ENCODE measurements at places on chromosomes 5 and 9.

- DNase-seq, result no peak
Observed at GRCh38 chr9:85521371-85522197, 220.2 kb downstream of the AGTPBP1 start.

- no peak for DNase-seq
Observed at GRCh38 chr9:88754886-88755285, 219.9 kb downstream of the NXNL2 start.

- DNase-seq, result no peak
Observed at GRCh38 chr9:40928803-40929487, 199.5 kb downstream of the FOXD4L6 start.

- no peak for DNase-seq
Observed at GRCh38 chr5:67857502-67857901, 358.1 kb upstream of the PIK3R1 start.

DNA sequence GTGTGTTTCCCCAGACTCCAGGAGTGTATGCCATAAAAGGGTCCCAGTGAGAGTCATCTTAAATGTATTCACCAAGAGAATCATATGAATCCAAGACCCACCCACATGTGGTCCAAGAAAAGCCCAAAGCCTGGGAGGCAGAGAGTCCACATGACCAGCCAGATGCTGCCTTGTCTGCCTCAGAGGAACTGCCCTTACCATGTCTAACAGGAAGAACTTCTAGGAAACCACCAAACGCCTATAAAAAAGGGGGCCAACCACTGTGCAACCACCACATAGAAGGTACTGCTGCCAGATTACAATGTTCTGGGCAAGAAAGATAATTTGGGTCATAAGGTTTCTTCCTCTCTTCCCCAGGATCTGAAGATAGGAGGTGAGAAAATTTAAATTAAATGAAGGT is 129.8 kb upstream of the SLC24A2 start:
- no peak for DNase-seq

DNA sequence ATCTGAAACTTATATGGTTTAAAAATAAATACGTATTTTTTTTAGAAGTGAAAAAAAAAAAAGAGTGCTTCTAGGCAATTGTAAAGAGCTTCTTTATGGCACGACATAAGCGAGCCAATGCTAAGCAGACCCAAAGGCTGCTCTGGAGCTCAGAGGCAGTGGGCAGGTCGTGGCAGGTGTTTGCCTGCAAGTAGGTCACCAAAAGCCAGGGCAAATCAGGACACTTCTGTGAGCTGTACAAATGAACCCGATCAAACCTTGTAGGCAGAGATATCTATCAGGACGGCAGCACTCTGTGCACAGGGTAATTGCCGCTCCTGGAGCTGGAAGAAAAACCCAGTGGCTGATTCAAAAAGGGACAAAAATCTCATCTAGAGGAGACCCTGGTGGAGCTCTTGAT is 75.9 kb downstream of the IRX2 start:
- DNase-seq, result no peak

DNA sequence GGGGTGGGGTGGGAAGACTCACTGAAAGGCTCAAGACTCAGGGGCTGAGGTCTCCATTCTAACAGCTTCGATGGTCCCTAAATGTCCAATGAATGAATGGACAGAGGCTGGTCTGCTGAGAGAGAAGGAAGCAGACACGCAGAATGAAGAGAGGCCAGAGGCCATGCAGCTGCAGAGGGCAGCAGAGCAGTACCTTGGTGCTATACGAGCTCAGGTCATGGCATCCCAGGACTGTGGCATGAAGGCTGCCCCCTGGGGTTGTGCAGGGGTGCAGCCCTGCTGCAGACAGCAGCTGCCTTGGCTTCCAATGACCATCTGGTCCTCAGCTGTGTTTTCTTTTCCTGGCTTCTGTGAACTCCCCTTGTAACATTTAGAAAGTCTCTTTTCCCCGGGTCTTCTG is 15.2 kb upstream of the CORO2A start:
- no peak for DNase-seq

DNA sequence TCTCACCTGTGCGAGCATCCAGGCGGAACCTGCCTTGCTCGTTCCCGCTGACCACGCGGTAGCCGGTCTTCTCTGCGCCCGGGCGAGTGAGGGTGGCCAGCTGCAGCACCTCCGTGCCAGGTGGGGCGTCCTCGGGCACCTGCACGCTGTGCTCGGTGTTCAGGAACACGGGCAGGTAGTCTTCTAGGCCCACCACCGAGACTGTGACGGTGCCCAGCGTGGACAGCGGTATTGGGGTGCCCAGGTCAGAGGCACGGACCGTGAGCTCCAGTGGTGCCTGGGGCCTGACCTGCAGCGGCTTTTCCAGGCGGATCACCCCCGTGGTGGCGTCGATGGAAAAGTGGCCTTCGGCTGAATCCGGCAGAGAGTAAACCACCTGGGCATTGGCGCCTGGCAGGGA is 59.5 kb downstream of the FAT2 start:
- DNase-seq, result no peak

DNA sequence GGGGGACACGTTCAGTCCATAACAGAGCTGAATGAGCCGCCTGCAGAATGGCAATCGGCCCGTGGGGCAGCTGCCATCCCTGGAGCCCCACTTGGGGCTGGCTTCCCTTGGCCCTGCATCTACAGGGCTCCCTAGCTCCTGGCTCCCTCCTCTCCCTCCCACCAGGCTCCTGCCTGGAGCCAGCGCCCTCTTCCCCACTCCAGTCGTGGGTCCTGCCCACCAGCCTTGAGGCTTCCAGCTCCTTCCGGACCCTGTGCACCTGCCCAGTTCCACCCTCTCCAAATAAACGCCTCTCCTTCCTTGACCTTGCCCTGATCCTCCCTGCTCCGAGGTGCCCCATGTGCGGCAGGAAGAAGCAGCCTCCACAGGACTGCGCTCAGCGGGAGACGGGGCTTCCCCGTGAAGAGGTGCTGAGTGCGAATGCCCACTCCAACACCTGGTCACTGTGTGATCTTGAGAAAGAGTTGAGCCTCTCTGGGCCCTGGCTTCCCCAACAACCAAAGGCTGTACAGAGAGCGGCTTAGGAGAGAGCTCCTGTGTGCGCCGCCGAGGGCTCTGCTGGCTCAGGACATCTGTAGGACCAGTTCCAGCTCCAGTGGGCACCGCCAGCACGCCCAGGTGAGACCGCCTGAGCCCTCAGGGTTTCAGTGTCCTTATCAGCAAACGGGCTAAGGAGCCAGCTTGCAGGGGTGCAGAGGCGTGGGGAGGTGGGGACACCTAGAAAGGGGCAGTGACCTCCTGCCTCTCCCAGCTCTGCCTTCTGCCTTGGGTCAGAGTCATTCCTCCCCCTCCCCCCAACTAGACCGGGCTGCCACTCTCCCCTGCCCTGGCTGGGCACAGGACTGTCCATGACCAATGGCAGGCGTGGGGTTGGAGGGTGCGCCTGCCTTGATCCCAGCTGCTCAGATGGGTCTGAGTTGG is 12.1 kb downstream of the C9orf50 start:
- no peak for DNase-seq

GRCh38 chr9:133715866-133716563 is 22.1 kb downstream of the SARDH start:
- peak; percentile 64 for DNase-seq

GRCh38 chr5:54175-54730 is 37.7 kb upstream of the PLEKHG4B start:
- no peak for DNase-seq

DNA sequence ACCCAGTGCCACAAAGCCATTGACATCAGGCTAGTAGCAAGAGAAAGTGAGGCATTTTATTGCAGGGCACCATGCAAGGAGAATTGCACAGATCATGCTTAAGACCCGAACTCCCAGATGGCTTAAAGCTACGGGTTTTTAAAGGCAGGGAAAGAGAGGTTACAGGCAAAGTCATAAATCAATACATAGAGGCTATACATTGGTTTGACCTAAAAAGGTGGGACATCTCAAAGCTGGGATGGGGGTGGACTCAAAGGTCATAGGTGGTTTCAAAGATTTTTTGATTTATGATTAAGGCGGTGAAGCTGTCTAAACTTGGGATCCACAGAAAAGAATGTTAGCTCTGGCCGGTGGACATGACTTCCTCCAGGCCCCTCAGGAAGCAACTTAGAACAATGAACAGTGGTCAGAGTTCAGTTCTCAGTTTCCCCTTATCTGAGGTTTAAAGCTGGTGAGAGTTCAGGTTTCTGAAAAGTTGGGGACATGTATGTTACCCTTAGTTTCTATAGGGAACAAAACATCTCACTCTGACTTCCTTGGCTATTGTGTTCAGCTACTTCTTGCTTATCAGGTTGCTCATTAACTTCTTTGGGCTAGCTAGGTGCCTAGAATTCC is 6.0 kb upstream of the RBM22 start:
- no peak for DNase-seq

DNA sequence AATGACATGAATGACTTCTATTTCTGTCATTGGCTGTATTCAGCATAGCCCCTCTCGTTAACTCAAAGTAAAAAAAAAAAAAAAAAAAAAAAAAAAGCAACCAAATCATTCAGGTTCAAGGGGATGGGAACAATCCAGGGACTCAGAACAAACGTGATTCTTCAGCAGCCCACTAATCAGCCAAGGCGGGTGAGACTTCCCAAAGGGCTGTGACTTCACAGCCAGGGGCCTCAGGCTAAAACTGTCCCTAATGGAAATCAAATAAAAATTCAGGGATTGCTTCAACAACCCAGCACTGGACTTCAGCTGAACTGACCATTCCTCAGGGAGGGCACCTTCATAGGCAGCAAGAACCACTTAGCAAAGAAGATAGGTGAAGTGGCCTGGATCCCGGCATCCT is 86.2 kb upstream of the FAM169A start:
- no peak for DNase-seq

GRCh38 chr5:153043886-153044285 is 446.6 kb upstream of the GRIA1 start:
- no peak for DNase-seq

DNA sequence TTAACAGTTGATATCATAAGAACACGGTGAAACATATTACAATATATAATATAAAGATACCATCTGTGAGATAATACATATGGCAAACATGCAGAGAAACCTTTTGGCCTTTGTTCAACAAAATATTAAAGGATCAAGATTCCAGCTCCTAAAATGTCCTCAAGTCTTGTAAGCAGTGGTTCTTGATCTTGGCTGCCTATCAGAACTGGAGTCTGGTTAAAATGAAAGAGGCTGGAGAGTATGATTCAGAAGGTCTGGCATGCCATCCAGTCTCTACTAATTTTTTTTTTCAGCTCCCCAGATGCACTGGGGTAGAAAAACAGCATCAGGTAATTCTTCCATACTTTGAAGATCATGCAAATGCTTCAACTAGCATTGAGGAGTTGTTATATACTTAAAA is 83.2 kb downstream of the TNC start:
- DNase-seq, result peak; percentile 54

- peak; percentile 21 for DNase-seq
Observed at GRCh38 chr5:58262226-58262625, 197.7 kb downstream of the PLK2 start.

GRCh38 chr5:82820961-82821845 is 256.0 kb downstream of the TMEM167A start:
- DNase-seq, result no peak

- no peak for DNase-seq
Observed at GRCh38 chr5:167902298-167902697, 389.1 kb upstream of the WWC1 start.

GRCh38 chr9:93968451-93969327 is 13.5 kb upstream of the BARX1 start:
- no peak for DNase-seq

DNA sequence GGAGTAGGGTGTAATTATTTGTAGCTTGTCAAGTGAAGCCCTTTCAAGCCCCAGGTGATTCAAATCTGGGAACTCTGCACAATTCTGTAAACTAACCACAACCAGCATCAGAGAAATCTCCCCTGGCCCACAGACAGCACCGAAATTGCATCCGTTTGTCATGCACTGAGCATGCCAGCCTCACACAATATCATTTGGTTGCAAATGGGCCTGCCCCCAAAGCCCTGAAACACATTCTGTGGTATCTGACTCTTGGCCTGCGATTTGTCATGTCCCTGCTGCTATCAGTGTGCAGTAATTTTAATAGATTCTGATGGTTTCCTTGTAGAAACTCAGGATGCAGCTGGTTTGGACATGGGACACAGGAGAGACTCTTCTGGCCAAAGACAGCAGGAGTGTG is 35.3 kb downstream of the SNX24 start:
- no peak for DNase-seq

DNA sequence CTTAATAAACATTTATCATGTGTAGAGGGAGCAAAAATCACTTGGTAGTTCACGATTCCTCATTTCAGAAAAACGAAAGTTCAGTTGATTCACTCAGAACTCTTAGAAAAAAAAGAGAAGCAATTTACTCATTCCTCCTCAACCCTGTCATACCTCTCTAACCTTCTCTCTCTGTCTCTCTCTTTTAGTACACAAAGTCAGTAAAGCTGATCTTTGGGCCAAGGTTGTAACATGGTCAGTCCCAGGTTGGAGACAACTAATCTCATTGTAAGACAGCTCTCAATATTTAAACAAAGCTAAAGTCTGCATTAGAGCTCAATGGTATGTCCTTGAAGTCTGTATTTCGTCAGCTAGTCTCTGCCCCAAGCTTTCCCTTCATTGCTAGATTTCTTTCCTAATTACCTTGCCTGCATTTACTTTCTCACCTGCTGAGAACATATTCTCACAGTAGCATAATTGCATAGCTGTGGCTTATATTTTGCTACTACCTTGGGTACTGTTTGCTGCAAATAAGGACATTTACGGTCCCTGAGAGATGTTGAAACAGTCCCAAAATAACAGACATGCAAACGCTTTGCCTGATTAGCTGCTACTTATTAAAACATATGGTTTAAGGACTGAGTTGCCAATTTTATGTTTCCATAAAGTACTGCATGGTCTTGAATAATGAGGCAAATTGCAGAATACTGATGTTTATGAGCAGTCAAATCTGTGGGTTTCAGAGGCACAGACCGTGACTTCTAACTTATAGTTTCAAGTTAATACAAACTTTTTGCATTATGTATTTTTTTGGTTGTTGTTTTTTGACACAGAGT is 138.3 kb downstream of the GPBP1 start:
- no peak for DNase-seq

DNA sequence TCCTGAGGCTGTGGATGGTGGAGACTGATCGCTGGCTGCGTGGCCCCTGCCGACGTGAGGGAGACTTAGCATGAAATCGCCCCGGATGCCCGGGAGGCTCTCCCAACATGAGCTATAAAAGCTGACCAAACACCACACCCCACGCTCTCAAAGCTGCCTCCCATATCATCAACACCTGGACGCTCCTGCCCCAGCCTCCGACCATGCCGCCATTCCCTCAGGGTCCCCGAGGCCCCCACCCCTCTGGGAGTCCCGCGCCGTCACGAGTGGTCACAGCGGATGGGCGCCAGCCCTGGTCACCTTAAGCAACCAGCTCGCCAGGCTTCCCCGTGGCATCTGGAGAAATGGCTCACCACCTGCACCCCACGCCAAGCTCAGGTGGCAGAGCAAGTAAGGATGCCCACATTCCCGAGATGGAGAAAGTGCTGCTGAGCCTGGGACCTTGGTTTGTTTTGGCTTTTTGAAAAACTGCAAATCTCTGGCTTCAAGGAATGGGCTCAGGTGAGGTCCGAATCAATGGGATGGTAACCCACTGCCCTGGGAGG is 196.0 kb downstream of the MED10 start:
- no peak for DNase-seq

GRCh38 chr9:120214332-120214731 is 365.6 kb downstream of the CDK5RAP2 start:
- no peak for DNase-seq

GRCh38 chr9:15271403-15271802 is 35.6 kb downstream of the TTC39B start:
- DNase-seq, result no peak

- DNase-seq, result no peak
Observed at GRCh38 chr5:82992646-82993045, 84.5 kb downstream of the TMEM167A start.

- DNase-seq, result peak; percentile 54
Observed at GRCh38 chr5:86971034-86971571, 296.6 kb upstream of the RASA1 start.

Measured in cardiac fibroblast (primary cell).